ENCODE measurements at places on chromosomes 4 and X.

GRCh38 chrX:701673-702072, 71.1 kb downstream of the SHOX start:
- no peak for DNase-seq

DNA sequence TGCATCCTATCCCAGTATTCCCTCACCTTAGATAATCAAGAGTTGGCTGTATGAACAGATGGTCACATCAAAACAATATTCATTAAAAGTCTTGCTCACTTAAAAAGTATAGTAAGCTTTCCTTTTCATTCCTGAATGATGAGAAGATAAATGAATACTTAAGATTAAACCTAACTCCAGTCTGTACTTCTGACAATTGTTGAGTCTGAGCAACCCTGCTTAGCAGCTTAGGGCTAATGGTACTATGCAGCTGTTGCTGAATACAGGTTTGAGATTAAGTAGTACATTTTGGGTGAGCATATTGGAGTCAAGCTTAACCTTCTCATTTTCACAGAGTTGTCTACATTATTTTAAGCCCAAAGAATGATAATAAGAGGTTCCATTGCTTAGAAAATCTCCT, 121.7 kb upstream of the ETNPPL start:
- no peak for DNase-seq

DNA sequence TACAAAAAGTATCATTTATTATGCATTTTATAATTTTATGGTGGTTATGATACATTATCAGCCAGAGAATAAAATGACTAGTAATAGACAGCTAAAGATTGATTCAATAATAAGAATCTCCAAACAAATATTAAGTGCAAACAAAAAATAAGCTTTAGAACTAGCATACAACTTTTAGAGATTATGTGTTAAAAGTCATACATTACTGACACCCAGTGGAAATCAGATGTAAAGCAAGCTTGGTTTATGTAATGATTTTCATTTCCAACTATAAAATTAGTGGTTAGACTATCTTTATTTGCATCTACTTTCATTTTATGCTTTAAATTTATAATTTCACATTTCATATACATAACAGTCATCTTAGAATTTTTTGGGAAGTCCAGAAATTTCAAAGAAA, 57.7 kb downstream of the IL13RA2 start:
- DNase-seq, result no peak

DNA sequence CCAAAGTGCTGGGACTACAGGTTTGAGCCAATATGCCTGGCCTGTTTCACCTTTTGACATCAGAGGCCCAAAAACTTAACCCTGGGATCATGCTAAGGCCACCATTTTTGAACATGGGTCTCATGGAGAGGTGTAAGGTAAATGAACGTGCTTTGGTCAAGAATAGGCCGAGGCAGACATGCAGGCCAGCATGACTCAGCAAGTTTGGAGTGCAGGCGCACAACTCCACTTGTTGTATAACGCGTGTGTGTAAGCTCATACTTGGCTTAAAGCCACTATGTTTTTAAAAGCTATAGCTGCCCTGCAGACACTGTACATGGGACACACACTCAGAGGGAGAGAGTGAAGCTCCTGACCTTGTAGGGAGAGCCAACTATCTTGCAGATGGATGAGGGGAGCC, 43.8 kb upstream of the HPSE start:
- no peak for DNase-seq

GRCh38 chrX:146160443-146161203, 343.0 kb downstream of the SLITRK2 start:
- no peak for DNase-seq

- no peak for DNase-seq
Measured at GRCh38 chr4:187606581-187606980, 389.0 kb upstream of the ZFP42 start.

DNA sequence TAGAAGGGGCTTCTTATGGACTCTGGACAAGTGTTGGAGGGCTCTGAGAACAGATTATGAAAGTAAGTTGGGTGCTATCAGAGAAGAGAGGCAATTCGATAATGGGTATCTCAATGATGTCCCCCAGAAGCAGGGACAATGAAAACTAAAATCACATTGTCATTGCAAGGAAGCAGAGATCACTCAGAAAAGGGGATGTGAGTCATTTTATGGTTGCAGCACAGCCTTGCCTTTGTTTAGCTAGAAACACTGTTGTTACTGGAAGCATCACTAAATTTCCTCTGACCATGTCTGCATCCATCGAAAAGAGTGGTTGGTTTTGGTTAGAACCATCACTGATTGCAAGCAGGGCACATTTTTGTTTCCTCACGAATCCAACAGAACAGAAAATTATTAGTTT, 246.8 kb upstream of the NWD2 start:
- DNase-seq, result no peak

GRCh38 chrX:148815218-148815961, 315.0 kb downstream of the AFF2 start:
- no peak for DNase-seq

DNA sequence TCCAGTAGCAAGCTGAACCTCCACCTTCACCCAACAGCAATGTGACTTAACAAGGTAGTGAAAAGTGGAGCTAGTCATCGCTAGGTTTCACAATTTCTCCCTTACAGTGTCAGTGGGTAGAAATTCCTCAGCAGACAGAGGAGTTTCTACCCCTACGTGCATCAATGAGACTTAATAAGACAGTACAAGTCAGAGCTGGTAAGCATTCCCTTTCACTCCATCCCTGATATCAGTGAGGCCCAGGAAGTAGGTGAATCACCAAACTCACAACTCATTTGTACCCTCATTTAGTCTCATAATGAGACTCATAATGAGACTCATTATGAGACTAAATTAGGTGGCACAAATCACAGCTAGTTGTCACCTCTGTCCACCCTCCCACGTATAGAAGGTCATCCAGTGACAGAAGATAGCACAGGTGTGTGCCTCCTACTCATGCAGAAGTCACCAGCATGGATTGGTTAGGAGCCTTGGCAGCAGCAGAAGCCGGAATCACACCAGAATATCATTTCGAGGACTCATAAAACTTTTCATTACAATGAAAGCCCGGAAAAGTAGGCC, 50.8 kb upstream of the NUDT10 start:
- DNase-seq, result no peak

DNA sequence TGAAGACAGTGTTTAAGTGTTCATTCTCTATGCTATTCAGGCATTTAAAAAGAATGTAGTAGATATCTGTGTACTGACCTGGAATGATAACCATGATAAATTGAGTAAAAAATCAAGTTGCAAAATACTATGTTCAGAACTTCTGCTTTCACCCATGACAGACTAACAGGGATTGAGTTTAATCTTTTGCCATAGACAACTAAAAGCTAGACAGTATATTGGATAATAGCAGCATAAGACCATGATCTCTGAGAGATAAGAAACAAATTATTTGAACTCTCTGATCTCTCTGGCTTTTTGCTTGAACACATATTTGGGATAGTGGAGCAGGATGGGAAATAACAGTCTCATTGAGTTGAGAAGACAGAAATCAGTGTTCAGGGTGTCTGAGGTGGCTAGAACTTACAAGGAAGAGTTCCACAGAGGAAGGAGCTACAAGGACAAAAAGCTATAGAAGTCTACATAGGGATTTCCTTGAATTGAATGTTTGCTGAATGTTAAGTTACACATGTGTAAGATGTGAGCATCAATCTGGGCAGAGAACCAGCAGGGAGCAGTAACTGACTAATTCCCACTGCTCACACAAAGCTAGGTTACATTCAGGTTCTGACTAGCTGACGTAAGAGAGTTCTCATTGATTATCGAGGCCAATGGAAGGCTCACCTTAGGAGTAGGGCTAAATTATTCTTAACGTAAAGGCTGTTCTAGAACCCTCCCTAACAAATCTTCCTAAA, 60.4 kb downstream of the SLC30A9 start:
- DNase-seq, result no peak

- no peak for DNase-seq
Measured at GRCh38 chrX:50615570-50616158, 145.0 kb upstream of the DGKK start.

GRCh38 chr4:17557880-17558279, 19.1 kb upstream of the LAP3 start:
- no peak for DNase-seq
